Left lung (tissue), 14 donors: ENCODE measurements at places on chromosomes 6 and 20. TPM values are rescaled to one million over a fixed set of nuclear protein-coding genes. Genes with fewer than 3 reads are reported as not detected.

- no peak for DNase-seq
Measured at GRCh38 chr20:47572105-47572729, 70.5 kb downstream of the NCOA3 start.

Gene HCRTR2
- 0.10 TPM for polyA plus RNA-seq

GRCh38 chr6:9704989-9705388 lies 709.9 kb downstream of the TFAP2A start:
- no peak for DNase-seq

Gene SLC22A3
- 16.1 TPM for polyA plus RNA-seq

DNA sequence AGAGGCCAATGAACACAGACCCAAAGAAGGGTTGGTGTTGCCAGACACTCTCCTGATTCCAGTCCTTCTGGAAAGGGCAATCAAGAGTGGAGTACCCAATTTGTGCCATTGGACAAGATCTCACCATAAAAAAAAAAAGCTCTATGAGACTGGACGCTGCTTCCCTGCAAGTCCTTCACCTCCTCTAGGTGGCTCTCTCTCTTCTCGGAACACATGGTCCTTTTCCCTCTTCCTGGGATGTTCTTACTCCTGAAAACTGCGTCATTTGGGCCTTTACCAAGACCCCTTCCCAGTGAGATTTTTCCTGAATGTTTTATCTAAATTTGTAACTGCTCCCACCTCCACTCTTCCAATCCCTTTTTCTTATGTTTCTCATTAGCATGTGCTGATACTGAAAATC lies 280.8 kb downstream of the FOXA2 start:
- DNase-seq, result no peak

- no peak for DNase-seq
Measured at GRCh38 chr6:93515736-93516135, 96.4 kb upstream of the EPHA7 start.

Gene ASXL1
- 81.7 TPM for polyA plus RNA-seq

Gene KHDC1
- polyA plus RNA-seq, result 13.2 TPM

Gene TXLNB
- polyA plus RNA-seq, result 2.1 TPM
